CD14-positive monocyte (primary cell): ENCODE measurements at places on chromosomes 2 and 18.
A peak's percentile ranks its signal among the peaks of the same experiment; 100 is the strongest.

GRCh38 chr2:63189026-63189425 is 138.4 kb downstream of the OTX1 start:
- DNase-seq: no peak

DNA sequence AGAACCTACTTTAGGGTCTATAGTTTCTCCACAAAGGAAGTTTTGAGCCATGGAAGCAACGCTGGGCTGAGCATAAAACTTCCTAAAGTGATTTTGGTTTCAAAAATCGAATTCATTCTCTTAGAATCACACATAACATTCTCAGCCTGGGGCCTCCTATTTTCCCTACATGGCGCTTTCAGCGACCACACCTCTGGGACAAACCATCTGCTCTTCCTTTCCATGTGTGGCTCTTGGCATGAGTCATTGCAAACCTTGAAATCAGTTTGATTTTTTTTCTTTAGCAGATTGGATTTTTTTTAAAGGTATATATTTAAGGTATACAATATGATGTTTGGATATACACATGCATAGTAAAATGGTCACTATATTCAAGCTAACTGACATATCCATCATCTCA is 72.5 kb upstream of the APCDD1 start:
- DNase-seq: no peak

DNA sequence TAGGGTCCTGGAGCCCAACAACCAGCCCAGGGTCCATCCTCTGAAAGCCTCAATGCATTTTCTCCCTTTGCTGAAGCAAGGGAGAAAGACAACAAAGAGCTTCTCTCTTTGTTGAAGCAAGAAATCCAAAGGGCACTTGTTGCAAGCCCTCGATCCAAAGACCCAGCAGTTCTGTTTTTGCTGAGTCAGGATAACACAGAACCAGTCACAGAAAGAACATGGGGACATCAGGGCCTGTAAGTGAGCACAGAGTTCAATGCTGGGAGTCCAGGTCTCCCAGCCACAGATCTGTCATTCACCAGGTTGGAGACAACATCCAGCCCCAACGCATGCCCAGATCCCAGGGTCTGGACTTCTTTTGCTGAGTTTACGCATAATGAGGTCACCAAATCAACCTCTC is 315.8 kb upstream of the KLHL29 start:
- no peak for DNase-seq

GRCh38 chr18:74243127-74243526 is 48.6 kb downstream of the CYB5A start:
- no peak for DNase-seq

- no peak for DNase-seq
Measured at GRCh38 chr2:239954166-239955086, 70.7 kb downstream of the NDUFA10 start.

GRCh38 chr2:99936065-99936464 is 206.3 kb downstream of the AFF3 start:
- DNase-seq: no peak

DNA sequence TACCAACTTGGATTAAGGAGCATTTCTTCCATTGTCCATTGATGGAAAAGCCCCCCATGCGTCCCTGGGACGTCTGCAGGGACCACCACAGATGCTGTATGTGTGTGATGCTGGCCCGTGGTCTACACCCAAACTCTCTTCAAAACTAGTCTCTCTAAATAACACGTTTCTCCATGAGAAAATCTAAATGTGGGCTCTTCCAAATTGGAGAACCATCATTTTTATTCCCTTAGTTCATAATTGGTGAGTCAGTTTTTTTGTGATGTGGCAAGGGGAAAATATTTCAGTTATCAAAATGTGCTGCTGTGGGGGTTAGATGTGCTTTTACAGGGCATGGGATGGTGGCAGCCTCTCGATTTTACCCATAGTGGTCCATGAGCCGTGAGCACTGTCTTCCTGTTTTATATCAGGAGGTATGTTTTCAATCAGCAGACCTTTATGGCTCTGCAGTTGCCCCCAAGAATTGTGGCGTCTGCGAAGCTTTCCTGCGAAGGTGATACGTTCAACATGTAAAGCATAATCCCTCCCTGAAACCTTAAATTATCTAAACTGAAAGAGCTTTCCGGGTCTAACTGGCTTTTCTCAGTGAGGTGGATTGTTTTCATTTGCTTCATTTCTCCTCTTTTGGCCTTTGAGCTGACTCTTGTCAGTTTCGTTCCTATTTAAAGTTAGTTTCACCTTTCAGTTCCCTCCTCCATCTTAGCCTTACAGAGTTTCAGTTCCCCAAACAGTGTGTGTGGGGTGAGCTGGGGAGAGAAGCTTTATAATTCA is 78.4 kb downstream of the SETBP1 start:
- peak; percentile 64 for DNase-seq

- DNase-seq: no peak
Measured at GRCh38 chr2:171330155-171330956, 103.4 kb downstream of the METTL8 start.

- DNase-seq: no peak
Measured at GRCh38 chr2:49306925-49307324, 152.6 kb upstream of the FSHR start.

GRCh38 chr2:11414372-11415124 is 51.4 kb downstream of the E2F6 start:
- no peak for DNase-seq

DNA sequence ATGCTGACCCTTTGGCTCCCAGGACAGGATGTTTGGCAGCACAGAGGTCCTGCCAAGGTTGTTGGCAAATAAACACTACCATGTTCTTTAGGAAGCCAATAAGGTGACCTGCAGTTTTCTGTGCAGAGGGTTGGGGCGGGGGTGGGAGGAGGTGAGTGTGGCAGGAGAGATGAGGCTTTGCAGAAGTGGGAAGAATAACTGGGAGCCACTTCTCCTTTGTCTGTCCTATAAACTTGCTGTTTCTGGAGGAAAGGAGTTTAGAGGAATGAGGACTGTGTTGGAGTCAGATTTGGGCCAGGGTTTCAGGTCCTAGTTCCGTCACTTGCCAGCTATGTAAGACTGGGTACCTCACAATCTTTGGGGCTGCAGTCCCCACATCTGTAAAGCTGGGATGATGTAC is 187.6 kb upstream of the SPRED2 start:
- DNase-seq: no peak

GRCh38 chr2:138029276-138029675 is 65.0 kb downstream of the HNMT start:
- DNase-seq: no peak

GRCh38 chr18:36633961-36634412 is 194.8 kb downstream of the TPGS2 start:
- no peak for DNase-seq

DNA sequence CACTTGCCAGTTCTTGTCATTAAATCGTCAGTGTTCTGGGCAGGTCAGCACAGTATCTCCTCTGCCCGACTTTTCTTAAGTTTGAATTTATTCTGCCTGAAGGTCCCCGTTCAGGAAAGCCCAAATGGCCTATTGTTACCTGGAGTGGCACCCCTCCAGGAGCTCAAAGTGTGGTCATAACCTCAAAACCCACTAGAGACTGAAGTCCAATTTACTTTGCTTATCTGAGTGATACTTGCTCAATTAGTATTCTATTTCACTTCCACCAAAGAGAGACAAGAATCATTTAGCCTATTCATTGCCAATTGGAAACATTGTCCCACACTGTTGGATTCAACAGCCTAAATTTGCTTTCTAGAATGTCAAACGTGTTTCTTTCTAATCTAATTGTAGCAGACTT is 375.3 kb downstream of the LNPK start:
- DNase-seq: no peak

- no peak for DNase-seq
Measured at GRCh38 chr2:96839875-96840850, 3.7 kb downstream of the ANKRD23 start.

DNA sequence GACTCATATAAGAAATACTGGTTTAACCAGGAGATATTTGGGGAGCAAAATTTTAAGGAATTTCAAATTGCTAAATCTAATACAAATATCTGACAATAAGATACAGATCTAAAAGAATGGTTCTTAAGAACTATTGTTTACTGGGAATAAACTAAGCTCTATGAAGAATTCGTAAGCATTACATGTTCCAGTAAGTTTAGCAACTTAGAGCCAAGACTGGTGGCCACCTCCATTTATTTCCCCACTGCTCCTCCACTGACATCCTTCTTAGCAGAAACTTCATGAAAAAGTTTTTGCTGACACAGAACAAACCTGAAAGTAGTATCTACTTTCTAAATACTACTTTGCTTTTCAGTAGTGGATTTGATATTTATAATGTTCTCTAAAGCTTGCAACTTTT is 83.0 kb downstream of the ACSL3 start:
- DNase-seq: no peak

GRCh38 chr18:10732990-10733389 is 207.2 kb downstream of the NAPG start:
- no peak for DNase-seq

DNA sequence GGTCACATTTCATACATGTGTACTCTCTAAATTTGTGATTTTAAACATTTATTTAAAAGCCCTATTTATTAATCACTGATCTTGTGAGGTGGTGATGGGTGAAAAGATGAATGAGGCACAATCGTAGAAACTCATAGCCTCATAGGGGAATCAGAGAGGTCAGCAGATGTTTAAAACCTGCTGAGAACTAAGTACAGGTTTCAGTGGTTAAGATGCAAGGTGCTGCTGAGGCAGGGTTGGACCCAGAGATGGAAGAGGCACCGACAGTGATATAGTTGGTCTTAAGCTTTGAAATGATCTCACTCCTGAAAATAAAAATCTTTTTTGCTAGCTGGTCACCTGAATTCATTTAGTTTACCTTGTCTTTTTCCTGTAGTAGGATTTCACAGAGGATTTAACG is 49.6 kb downstream of the LINC00305 start:
- no peak for DNase-seq

- DNase-seq: no peak
Measured at GRCh38 chr2:200765995-200766660, 45.6 kb upstream of the BZW1 start.

DNA sequence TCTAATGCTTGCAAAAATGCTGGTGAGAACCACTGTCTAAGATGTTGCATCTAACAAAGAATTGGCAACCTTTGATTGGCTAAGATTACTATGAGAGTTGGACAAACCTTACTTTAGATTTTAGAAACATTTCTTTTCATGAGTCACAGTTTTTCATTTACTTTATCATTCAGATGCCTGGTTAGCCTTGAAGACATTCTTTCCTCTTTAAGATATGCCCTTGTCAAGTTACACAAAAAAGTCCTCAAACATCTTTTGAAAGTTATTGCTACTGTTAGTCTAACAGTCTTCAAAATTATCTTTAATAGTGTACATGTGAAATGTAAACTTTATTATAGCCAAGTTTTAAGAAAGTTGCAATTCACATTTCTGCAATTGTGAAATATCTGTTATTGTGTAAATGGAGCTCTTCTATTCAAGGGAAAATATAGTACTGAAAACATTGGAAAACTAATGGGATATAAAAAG is 276.3 kb downstream of the RND3 start:
- no peak for DNase-seq

DNA sequence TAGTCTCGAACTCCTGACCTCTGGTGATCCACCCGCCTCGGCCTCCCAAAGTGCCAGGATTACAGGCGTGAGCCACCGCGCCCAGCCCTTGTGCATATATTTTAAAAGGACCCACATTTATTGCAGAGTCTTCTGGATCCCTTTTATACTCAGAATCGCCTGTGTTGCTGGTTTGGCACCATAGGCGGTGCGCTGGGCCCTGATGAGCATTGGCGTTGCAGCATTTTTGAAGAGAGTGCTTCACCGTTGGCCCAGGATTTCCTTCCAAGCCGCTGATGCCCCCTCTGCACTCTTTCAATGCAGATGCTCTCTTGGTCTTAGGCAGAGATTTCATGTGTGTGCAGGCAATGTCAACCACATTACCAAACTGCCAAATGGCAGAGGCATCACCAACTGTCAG is 13.5 kb upstream of the TFCP2L1 start:
- no peak for DNase-seq

DNA sequence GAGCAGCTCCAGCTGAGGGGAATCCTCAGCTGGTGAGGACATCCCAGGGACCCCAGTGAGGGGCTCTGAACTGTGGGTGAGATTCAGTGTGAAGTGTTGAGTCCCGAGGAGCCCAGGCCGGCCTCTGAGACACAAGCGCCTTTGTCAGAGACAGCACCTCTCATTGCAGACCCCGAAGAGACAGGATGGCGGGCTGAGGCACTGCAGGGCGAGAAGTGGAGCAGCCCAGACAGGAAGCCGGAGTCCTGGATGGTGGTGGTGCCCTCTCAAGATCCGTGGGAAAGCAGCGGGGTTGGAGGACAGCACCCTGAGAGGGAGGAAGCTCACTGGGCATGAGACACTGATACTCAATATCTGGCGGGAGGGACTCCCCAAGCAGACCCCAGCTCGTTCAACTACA is 49.1 kb upstream of the ID2 start:
- DNase-seq: no peak

- no peak for DNase-seq
Measured at GRCh38 chr2:216073773-216074172, 7.8 kb downstream of the PECR start.

DNA sequence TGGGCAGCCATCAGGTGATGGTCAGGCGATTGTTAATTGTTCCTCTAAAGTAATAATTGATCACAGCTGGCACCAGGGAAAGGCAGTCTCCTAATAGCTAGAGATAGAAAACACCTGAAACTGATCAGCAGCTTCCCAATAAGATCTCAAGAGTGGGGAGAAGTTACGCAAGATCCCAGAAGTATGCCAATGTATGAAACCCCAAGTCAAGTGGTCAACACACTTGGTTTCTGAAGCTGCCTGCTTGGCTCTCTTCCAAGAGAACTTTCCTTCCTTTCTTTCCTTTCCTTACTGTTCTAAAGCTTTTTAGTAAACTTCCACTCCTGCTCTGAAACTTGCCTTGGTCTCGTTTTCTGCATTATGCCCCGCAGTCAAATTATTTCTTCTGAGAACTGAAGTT is 201.6 kb upstream of the SKOR2 start:
- no peak for DNase-seq

- no peak for DNase-seq
Measured at GRCh38 chr2:24163601-24164000, 11.3 kb upstream of the FAM228A start.

DNA sequence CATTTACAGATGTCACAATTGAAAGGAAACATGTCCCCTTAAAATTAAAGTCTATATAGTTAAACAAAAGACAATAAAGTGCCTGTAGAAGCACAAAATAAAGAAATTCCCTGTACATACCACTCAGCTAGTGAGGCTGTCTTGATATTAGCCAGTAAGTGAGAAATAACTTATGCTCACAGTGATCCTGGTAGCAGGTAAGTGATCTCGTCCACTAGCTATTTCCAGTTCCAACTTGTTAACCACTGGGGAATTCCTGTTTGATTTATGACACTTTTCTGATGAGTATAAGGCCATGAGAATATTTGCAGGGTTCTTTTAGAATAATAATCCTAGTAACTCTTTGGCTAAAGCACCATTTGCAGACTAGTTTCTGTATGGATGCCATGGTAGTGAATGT is 127.9 kb upstream of the PGAP1 start:
- DNase-seq: no peak
